ENCODE measurements at places on chromosomes 12 and 14.

DNA sequence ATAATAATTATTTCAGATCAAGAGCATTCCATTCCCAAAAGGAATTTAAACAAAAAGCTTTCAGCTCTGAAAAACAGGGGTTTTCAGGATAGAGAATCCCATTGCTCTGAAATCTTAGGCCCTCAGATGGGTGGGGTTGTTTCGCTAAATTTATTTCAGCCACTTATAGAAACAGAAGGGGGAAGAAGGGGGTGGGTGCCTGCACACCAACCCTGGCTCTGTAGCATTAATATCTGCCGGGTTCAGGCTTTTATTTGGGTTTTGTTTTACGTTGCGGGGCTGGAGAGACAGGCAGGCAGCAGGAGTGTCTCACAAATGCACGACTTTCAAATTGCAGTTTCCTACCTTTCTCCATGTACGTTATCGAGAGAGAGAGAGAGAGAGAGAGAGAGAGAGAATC lies 12.5 kb upstream of the ZFP36L1 start:
- DNase-seq: no peak

GRCh38 chr14:48788771-48789170 lies 797.4 kb downstream of the RPS29 start:
- DNase-seq: no peak

DNA sequence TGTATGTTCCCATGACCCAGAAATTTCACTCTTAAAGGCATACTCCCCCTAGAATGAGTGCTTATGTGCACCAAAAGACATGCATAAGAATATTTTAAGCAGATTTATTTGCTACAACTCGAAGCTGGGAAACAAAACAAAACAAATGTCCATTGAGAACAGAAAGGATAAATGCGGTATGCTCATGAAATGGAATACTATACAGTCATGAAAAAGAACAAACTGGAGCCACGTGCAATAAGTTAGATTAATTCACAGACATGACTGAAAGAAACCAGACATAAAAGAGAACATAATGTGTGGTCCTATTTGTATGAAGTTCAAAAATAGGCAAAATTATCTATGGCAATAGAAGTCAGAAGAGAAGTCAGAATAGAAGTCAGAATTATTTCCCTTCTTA lies 69.9 kb downstream of the TBX3 start:
- DNase-seq: no peak

GRCh38 chr12:89280833-89281538 lies 71.3 kb downstream of the DUSP6 start:
- DNase-seq: no peak

DNA sequence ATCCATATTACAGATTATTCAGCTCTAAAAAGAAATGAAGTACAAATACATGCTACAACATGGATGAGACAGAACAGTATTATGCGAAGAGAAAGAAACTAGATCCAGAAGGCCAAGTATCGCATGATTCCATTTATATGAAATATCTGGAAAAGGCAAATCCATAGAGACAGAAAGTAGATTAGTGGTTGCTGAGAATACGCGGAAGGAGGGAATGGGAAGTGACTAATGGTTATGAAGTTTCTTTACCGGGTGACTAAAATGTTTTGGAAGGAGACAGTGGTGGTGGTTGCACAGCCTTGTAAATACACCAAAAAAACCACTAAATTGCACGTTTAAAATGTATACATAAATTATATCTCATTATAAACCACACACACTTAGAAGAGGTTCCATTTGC lies 12.5 kb downstream of the PRDM4 start:
- no peak for DNase-seq

- DNase-seq: no peak
Observed at GRCh38 chr12:549476-550082, 89.8 kb downstream of the B4GALNT3 start.

GRCh38 chr14:51210594-51210993 lies 29.5 kb upstream of the TMX1 start:
- DNase-seq: no peak

- DNase-seq: no peak
Observed at GRCh38 chr12:98470469-98471082, 44.8 kb upstream of the TMPO start.

GRCh38 chr12:473863-474577 lies 14.3 kb downstream of the B4GALNT3 start:
- DNase-seq: no peak

- peak; percentile 59 for DNase-seq
Observed at GRCh38 chr12:104695453-104696148, 238.9 kb downstream of the CHST11 start.

- no peak for DNase-seq
Observed at GRCh38 chr14:36717363-36717762, 55.7 kb downstream of the PAX9 start.

DNA sequence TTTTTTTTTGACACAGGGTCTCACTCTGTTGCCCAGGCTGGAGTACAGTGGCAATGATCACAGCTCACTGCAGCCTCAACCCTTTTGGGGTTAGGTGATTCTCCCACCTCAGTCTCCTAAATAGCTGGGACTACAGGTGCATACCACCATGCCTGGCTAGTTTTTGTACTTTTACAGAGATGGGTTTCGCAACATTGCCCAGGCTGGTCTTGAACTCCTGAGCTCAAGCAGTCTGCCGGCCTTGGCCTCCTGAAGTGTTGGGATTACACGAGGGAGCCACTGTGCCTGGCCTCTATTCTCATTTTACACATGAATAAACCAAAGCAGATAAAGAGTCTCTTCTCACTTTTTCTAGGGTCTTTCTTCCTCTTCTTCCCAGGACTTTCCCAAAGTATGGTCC lies 3.2 kb downstream of the TOMM20L start:
- no peak for DNase-seq

GRCh38 chr12:50059440-50060119 lies 2.2 kb downstream of the ASIC1 start:
- no peak for DNase-seq

- no peak for DNase-seq
Observed at GRCh38 chr12:113683574-113683973, 211.9 kb upstream of the LHX5 start.

GRCh38 chr12:3313675-3314663 lies 177.0 kb upstream of the PRMT8 start:
- DNase-seq: no peak

GRCh38 chr14:104977681-104978653 lies at the start of gene AHNAK2:
Gene AHNAK2 (minus strand): TSS chr14:104978374. CDS start chr14:104978237, 137 bp downstream.
- peak; percentile 9 for DNase-seq

- DNase-seq: no peak
Observed at GRCh38 chr14:103705118-103705503, 10.1 kb downstream of the XRCC3 start.

DNA sequence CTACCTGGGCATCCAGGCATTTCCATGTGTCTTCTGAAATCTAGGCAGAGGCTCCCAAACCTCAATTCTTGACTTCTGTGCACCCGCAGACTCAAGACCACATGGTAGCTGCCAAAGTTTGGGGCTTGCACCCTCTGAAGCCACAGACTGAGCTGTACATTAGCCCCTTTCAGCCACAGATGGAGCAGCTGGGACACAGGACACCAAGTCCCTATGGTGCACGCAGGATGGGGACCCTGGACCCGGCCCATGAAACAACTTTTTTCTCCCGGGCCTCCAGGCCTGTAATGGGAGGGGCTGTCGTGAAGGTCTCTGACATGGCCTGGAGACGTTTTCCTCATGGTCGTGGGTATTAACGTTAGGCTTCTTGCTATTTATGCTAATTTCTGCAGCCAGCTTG lies 330.0 kb downstream of the RERGL start:
- no peak for DNase-seq

DNA sequence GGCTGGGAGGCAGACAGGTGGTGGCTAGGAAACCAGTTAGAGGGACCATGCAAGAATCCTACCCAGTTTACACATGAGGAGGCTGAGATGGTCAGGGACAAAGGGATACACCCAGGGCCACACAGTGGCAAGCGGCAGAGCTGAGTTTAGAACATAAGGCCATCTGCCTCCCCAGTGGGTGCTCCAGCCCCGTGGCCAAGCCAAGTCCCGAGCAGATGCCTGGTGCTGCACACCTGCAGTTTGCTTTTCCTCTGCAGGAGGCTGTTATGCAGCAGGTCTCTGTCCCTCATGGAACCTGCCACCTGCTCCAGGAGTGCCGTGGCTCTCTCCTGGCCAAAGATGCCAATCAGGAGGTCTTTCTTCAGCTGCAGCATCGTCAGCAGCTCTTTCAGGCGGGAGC lies 70.8 kb downstream of the SYNE3 start:
- no peak for DNase-seq

- no peak for DNase-seq
Observed at GRCh38 chr14:97873291-97873690, 1076.1 kb downstream of the VRK1 start.

DNA sequence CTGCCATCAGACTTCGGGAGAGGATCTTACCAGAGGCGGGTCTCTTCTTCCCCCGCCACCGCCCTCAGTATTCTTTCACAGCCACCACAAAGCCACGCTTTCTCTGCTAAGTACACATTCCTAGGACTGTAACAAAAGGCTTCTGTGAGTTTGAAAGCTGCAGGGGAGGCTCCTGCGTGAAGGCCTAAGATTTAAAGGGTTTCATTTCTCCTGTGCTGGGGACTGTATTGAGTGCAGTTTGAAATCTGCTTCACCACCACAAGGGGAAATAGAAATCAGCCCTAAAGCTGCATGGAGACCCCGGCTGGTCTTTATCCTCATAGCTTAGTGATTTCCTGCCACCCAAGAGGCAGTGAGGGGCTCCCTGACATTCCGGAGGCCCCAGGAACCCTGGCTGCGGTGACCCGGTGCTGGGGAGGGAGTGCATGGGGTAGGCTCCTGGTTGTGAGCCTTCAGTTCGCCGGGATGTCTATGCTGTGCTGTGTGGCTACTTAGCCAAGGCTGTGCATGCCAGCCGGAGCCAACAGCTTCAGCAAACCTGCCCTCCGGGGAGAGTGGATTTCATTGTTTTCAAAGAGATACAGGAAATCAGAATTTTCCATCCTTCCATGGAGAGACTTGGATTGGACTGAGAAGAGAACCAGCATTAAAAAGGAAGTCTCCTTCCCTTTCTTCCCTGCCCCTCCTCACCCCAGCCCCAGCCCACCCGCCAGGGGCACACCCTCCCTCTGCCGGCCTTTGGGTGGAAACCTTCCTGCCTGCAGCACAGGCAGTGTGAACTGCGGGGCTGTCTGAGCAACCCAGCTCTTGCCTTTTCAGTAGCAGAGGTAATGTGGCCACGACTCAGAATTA lies 163.3 kb downstream of the ETV6 start:
- DNase-seq: no peak

DNA sequence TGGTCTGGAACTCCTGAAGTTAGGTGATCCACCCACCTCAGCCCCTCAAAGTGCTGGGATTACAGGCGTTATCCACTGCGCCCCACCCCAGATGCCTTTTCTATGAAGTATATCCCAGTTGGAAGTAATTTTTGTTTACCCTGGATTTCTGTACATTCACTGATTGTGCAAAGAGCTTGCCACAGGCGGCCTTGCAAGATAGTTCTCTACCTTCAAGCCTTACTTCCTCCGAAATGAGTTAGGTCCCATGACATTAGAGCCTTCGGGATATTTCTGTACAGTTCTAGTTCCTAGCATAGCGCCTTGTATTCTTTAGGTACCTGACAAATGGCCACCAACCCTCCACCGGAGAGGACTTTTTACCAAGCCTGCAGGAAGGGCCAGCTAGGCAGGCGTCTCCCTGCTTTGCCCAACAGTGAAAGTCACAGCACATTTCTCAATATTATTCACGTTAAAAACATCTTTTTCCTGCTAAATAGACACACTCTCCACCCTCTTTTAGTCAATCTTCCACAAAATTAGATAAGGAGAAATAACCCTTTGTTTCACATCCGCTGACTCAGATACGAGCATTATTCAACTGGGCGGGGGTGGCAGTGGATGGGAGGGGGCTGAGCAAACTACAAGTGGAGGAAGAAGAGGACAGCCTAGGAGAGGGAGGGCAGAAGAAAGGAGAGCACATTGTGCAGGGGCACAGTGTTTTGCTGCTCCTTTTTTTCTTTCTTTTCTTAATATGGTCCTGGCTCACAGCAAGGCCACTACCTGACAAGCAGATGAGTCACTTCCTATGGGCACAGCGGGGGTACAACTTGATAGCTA lies 40.0 kb upstream of the CAPRIN2 start:
- DNase-seq: no peak

DNA sequence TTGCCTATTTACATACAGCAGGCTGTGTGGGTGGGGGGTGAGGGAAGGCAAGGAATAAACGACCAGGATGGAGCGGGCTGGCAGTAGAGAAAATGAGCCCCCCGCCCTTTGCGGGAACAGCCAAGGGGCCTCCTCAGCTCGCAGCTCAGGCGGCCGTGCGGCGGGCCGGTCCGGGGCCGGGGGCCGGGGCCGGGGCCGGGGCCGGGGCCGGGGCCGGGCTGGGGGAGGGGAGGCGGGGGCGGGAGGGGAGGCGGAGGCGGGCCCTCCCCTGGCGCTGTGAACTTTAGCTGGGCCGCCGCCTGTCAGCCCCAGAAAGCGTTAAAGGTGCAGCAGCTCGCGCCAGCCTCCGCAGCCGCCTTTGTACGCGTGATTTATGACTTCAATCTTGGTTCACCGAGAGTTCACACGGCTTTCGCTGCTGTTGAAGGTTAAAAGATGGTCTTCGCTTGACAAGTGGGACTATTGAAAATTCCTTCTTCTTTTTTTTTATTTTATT lies 28.8 kb downstream of the HOXC4 start:
- DNase-seq: no peak

- DNase-seq: no peak
Observed at GRCh38 chr12:58539295-58539694, 381.0 kb downstream of the LRIG3 start.

DNA sequence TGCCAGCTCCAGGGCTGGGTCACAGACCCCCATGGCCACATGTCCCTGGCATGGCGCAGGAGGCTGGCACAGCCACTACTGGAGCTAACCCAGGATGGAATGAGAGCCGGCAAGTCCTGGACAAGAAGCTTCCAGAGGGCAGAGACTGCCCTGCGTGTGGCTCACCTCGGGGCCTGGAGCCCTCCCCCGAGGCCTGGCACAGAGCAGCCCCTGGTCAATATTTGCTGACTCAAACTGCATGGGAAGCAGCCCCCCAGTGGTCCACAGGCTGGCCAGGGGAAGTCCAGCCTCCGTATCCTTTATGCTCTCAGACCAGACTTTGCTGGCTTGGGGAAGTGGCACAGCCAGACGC lies 71.4 kb downstream of the BCL11B start:
- no peak for DNase-seq

GRCh38 chr14:75837151-75837787 lies 144.5 kb downstream of the TGFB3 start:
- no peak for DNase-seq

DNA sequence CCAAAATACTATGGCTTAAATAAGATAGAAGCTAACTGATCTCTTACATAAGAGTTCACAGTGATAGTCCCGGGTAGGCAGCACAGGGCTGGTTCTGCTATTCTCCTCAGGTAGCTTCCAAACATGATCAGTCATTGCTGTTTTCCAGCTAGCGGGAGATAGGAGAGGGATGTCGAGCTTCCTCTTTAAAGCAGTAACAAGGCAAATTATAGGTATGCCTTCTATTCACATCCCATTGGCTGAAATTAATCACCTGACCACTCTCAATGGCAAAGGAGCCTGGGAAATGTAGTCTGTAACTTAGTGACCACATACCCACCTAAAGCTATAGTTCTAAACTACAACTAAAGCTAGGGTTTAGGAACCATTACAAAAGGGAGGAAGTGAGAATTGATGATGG lies 34.5 kb upstream of the VRK1 start:
- DNase-seq: no peak
